ENCODE measurements at places on chromosomes 2 and 18. TPM values are rescaled to one million over a fixed set of nuclear protein-coding genes. Genes with fewer than 3 reads are reported as not detected.

DNA sequence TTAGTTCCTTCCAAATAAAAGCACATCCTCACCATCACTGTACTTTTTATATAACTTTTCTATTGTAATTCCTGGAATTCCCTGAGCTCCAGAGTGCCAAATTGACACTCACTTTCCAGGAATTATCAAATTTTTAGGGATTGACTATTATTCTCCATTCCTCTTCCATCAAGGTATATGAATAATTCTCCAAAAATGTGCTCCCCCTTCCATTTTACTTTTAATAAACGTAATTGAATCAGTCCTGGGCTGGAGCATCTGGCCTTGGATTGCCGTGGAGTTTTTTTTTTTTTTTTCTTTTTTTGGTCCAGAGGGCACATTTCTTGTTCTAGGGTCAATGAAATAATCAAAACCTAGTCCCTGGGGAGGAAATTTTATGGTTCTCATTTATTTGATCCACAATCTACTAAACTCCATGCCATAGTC is 304.3 kb downstream of the CDCA7 start:
- DNase-seq, result no peak

Gene FAM124B
- not detected for total RNA-seq

GRCh38 chr2:203873461-203873860 is 5.9 kb downstream of the CTLA4 start:
- no peak for DNase-seq

Gene DLGAP1
- total RNA-seq, result not detected

DNA sequence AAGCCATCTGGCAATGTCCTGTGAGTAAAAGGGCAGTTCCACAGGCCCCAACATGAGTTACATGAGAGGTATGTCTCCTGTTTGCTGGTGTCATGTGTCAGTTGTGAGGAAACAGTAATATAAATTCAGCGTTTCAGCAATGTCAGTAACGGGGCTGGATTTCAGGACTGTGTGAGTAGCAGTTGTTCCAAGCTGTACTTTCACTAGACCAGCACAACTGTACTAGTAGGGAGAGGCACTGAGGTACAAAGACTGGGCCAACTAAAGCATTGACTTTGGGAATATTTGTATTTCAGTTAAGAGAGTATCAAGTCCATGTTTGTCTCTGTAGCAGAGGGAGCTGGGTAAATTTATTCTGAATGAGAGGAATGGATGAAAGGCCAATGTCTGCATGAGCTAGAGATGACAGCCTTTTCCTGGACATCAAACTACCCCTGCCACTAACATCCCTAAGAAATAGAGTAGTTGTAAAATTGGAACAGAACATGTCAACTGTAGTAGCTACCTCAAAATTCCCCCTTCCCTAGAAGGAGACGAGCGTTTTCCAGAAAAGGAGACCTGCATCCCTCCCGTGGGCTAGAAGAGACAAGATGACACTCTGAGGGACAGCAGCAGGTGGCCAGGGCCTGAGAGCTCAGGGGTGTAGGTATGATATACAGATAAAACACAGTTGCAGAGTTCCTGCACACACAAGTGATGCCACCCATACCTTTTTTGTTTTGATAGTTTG is 24.4 kb downstream of the EIF4E2 start:
- DNase-seq, result no peak

DNA sequence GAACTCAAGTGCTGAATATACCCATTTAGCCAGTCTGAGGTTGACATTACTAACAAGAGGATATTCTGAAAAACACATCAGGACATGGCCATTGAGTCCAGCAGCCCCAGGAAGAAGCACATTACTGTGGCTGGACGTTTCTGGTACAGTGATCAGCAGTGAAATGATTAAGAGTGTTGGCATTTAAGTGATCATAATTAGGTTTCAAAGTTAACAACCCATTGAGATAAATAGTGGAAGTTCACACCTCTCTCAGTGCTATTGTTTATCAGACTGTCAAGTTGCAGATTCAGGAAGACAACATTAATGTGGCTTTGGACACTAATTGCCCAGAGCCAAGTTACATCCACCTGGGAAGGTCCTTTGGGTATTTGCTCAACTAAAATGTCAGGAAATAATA is 139.5 kb upstream of the GAREM1 start:
- peak; percentile 33 for DNase-seq

Gene SERPINB12
- total RNA-seq, result not detected

Gene STAT4
- 15.2 TPM for total RNA-seq

DNA sequence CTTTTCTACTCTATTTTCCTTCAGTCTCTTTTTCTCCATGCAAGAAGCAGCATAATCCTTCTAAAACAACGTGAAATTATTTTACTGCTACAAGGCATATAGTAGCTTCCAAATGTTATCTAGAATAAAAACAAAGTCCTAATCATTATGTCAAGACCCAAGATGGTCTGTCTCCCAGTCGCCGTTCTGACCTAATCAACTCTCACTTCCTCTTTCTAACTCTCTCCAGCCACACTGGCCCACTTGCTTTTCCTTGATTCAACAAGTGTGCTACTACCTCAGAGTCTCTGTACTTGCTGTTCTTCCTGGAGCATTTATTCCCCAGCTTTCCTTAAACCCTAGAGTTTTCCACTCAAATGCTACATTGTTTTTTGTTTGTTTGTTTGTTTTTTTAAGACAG is 1491.2 kb downstream of the LRP1B start:
- DNase-seq, result no peak

Gene KRCC1
- 34.5 TPM for total RNA-seq
